ENCODE measurements at places on chromosomes 3 and 15. TPM values are rescaled to one million over a fixed set of nuclear protein-coding genes. Genes with fewer than 3 reads are reported as not detected.

Gene ALG1L2
- not detected for total RNA-seq

Gene AADACL2
- total RNA-seq: not detected

Gene GOLGA8H
- 0.63 TPM for total RNA-seq

Gene SEMA6D
- total RNA-seq: 1.5 TPM

Gene TICRR
- 2.7 TPM for total RNA-seq

Gene GAP43
- not detected for total RNA-seq

Gene NRG4
- total RNA-seq: not detected

Gene C3orf85
- not detected for total RNA-seq

Gene FANCD2OS
- total RNA-seq: not detected

Gene C3orf22
- not detected for total RNA-seq

Gene LINGO1
- total RNA-seq: 0.13 TPM

Gene BCL2A1
- total RNA-seq: 0.13 TPM

Gene TMC3
- not detected for total RNA-seq

Gene RAB6B
- 0.39 TPM for total RNA-seq

Gene ARRDC4
- 1.6 TPM for total RNA-seq

Gene ASB14
- total RNA-seq: not detected

Measured in dermis microvascular lymphatic vessel endothelial cell (primary cell).